Small intestine (tissue), 16 donors: ENCODE measurements at places on chromosomes 16 and 17. TPM values are rescaled to one million over a fixed set of nuclear protein-coding genes. Genes with fewer than 3 reads are reported as not detected.

The HSPB9 gene
- not detected for polyA plus RNA-seq

The PCYT2 gene
- polyA plus RNA-seq: 303 TPM

DNA sequence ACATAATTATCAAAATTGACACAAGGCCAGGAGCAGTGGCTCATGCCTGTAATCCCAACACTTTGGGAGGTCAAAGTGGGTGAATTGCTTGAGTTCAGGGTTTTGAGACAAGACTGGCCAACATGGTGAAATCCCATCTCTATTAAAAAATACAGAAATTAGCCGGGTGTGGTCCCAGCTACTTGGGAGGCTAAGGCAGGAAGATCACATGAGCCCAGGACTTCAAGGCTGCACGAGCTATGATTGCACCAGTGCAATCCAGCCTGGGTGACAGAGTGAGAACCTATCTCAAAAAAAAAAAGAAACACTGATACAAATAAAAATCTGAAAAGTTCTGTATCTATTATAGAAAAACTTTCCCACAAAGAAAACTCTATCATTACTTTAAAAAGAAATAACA is 15.5 kb downstream of the MYH10 start:
- H3K4me3 ChIP-seq: no peak overlapping the region
- H3K27ac ChIP-seq: no peak overlapping the region
- no peaks in the 10 kb centered on the region for H3K4me1 ChIP-seq
- no peaks in the 10 kb centered on the region for H3K27me3 ChIP-seq
- no peak for DNase-seq
- no peaks in the 10 kb centered on the region for H3K36me3 ChIP-seq

- H3K27ac ChIP-seq: no peak overlapping the region
- no peaks in the 10 kb centered on the region for H3K4me1 ChIP-seq
- no peaks in the 10 kb centered on the region for H3K27me3 ChIP-seq
- no peaks in the 10 kb centered on the region for H3K36me3 ChIP-seq
- H3K4me3 ChIP-seq: no peak overlapping the region
Measured at GRCh38 chr17:44599298-44600175, 42.3 kb downstream of the FZD2 start.

DNA sequence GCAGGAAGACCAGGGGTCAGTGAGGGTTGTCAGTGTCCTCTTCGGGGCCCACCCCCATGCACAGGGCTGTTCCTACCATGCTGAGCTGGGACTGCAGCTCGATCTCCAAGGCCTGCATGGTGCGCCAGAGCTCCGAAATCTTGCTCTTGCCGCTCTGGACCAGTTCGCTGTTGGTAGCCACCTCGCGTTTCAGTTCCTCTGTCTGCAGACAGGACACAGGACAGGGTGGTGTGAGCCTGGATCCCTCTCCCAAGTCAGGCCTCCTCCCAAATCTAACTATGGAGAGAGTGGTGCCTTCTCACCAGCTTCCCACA is 90.9 kb downstream of the GOSR1 start:
- no peaks in the 10 kb centered on the region for H3K36me3 ChIP-seq
- H3K27ac ChIP-seq: no peak overlapping the region
- H3K4me3 ChIP-seq: no peak overlapping the region
- peaks cover 2% of the 10 kb centered on the region for H3K27me3 ChIP-seq
